NCI-H1105 treated with DMSO at 0.1 percent for 48 hours (cell line): ENCODE measurements at places on chromosomes 6 and 20.

GRCh38 chr6:36651659-36652379, 26.7 kb upstream of the CDKN1A start:
- no peak for DNase-seq

DNA sequence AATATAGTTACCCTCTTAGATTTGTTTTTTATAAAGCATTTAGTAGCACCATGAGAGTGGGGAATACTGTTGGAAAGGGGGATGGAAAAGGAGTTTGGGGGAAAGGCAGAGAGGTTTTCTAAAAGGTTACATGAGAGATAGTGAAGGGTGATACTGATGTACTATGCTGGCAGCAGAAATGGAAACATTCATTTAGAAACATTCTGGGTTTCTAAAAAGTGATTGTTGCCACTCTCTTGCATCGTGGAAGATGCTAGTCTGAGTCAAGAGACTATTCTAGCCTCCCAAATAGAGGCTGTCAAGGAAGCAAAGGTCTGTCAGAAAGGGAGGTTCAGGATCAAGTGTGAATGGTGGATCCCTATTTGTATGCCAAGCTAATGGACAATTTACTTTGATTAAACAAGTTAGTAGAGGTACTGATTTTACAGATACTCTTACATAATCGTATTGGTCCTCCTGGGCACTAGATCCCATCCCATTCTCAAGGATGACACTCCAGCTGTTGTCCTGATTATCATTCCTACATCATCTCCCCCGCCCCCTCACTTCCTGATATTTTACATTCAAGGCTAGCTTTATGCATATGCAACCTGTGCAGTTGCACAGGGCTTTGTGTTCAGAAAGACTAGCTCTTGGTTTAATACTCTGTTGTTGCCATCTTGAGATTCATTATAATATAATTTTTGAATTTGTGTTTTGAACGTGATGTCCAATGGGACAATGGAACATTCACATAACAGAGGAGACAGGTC, 15.4 kb upstream of the ABT1 start:
- DNase-seq: no peak

- DNase-seq: no peak
Observed at GRCh38 chr6:1524040-1524480, 85.7 kb upstream of the FOXC1 start.

GRCh38 chr20:40980828-40981310, 47.8 kb upstream of the TOP1 start:
- no peak for DNase-seq

GRCh38 chr6:84633771-84634170, 130.6 kb downstream of the TBX18 start:
- DNase-seq: no peak

GRCh38 chr6:47944846-47945245, 163.0 kb downstream of the OPN5 start:
- no peak for DNase-seq

- DNase-seq: peak; percentile 56
Observed at GRCh38 chr6:105493736-105494135, 90.9 kb upstream of the PREP start.

- DNase-seq: no peak
Observed at GRCh38 chr20:23203310-23203709, 117.2 kb upstream of the CD93 start.

DNA sequence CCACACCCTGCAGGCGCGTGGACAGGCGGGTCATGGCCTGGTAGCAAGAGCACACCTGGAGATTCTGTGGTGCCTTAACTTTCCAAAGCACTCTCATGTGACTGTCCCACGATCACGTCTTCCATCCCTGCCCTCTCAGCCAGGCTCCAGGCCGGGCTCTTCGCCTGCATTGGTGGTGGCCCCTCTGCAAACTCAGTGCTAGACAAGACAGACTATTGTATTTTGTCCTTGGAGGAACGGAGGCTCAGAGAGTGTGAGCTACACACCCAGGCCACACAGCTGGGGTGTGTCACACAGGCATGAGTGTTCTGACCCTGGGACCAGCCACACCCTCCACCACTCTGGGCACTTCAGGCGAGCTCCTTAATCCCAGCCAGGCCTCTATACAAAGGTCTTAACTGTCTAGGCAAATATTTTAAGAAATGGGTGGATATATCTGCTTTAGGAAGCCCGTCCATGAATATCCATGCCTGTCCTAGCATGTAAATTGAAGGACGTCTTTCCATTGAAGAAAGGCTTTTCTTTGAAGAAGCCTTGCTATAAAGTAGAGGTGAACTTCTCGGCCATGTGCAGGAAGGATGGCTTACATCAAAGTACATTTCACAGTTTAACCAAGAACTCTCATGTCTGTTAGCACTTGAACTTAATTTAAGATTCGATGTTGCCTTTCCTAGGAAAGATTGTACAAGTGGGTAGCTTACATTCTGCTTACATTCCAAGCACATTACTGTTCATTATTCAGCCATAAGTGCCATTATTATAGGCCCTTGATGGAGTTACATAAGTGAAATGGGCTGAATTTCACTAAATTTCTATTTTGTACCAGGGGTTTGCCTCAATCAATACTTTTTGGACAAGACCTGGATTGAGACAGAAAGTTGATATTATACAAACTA, 263.9 kb downstream of the DLL1 start:
- peak; percentile 34 for DNase-seq

DNA sequence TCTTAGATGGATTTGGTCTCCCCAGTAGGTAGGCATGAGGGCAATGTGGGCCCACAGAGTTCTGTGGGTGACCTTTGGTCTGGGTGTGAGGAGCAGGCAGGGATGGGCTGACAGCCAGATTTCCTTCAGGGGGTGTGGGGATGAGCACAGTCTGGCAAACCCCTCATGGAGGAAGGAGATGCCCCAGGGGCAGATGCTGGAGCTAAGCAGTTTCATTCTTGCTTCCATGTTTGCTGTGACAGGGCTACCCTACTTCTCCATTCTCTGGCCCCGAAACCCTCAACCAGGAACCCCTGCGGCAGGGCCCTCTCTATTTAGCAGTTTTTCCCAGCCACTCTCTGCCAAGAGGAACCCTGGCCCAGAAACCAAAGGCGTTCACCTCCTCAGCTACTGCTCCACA, 40.4 kb downstream of the GCLC start:
- no peak for DNase-seq

GRCh38 chr20:20273286-20273685, 94.6 kb upstream of the INSM1 start:
- no peak for DNase-seq

GRCh38 chr6:89290401-89291155, 24.5 kb downstream of the GABRR2 start:
- DNase-seq: no peak
